ENCODE measurements at places on chromosomes 1 and 21.

DNA sequence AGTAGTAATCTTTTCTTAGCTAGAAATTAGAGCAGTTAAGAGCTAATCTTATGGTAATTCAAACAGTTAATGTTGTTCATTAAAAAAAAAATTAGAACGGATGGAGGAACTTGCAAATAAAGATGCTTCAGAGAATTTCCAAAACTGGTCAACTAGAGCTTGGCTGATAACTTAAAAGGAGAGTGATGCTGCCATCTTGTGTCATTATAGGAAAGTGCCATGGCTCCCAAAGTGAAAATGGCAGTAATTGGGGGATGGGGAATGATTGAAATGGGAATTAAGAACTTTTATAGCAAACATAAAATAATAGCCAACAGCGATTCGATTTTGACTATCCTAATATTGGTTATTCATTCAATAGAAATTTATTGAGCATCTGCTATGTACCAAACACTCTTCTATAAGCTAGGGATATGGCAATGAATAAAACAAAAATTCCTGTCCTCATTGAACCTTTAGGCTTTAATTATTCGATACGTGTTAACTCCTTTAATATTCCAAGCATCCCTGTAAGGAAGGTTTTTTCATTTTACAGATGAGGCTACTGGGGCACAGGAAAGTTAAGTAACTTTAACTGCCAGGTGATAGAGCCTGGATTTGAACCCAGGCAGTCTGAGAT is 5.7 kb upstream of the PLPP3 start:
- ATAC-seq = peak; percentile 80

DNA sequence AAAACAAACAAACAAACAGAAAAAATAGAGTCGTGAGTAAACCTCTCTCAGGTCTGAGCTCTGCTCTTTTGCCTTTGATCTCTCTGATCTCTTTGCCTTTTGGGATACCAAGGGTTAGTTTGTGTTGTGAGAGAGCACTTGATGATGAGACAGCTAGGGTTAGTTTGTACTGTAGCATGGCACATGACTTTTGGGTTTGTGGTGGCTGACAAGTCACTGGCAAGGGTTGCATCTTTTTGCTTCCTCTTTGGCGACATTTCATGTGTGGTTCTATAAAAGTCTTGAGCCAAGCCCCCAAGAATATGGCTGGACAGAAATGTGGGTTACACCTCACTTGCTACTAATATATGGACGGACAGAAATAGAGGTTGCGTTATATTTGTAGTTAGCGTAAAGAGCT is 60.5 kb downstream of the TESK2 start:
- ATAC-seq = no peak

GRCh38 chr1:143661418-143662101 is 310.2 kb downstream of the FAM72C start:
- peak; percentile 72 for ATAC-seq

DNA sequence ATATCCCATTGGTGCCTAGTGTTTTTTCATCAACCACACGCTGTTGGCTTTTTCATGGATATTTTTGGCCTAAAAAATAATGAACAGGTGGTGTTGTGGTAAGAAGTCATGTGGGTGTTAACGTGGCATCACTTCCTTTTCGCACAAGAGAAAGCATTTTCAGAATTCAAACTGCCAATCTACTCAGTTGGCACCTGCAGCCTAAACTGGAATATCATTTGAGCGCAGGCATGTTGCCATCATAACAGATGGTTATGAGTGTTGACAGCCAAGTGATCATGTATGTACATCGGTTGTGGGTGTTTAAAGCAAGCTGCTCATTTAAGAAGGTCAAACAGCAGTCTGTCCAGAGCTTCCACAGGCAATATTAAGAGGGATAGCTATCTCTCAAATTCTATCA is 1963.0 kb downstream of the NCAM2 start:
- no peak for ATAC-seq

- no peak for ATAC-seq
Measured at GRCh38 chr21:43347461-43348169, 79.3 kb downstream of the SIK1 start.

- ATAC-seq = no peak
Measured at GRCh38 chr1:54826226-54826816, 25.2 kb upstream of the TTC22 start.

DNA sequence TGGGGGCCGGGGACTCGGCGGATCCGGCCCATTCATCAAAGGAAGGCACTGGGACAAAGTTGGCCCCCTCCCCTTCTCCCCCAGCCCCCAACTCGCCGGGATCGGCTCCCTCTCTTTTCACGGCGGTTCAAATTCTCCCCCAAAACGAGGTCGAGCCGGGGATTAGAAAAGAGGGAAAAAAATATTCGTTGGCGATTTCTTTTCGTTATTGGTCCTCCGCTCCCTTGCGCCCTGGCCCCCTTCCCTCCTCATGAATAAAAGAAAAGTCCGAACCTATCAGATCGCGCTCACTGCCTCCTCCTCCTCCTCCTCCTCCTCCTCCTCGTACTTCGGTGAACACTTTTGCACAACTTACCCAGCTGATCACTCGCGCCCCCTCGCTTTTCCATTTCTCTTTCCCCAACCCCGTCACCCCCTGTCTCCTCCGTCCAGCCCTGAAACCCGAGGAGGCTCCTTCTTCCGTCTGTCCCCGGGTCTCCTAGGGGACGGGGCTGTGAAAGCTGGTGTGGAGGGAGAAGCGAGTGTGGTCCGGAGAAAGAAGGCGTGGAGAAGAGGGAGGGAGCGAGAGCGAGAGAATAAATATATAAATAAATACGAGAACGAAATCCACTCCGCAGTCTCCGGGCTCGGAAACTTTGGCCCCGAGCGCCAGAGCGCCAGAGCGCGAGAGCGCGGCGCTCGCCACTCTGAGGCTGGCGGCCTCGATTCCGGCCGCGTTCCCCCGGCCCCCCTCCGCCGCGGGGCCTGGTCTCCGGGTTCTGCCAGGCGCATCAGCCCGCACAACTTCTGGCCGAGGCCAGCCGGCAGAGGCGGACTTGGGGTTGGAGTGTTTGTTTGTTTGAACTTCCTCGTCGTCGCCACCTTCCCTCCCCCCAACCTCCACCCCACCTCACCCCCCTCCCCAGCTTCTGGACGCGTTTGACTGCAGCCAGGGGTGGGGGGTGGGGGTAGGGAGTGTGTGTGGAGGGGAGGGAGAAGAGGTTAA is at the start of gene PAX7:
TSS of gene PAX7 (plus strand) at position 336 of the 985 bp plus-strand sequence. CDS start 758 bp downstream, outside the sequence.
- no peak for ATAC-seq

DNA sequence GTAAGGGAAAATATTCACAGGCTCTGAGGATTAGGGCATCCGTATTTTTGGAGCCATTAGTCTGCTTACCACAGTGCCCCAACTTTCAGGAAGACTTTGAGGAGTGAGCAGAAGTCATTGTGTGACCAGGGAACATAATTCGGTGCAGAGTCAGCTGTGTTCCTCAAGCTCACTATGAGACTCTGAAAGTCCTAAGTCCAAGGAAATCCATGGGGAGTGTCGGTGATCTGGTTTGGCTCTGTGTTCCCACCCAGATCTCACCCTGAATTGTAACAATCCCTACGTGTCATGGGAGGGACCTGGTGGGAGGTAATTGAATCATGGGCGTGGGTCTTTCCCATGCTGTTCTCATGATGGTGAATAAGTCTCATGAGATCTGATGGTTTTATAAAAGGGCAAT is 45.9 kb upstream of the SCAF4 start:
- ATAC-seq = no peak

DNA sequence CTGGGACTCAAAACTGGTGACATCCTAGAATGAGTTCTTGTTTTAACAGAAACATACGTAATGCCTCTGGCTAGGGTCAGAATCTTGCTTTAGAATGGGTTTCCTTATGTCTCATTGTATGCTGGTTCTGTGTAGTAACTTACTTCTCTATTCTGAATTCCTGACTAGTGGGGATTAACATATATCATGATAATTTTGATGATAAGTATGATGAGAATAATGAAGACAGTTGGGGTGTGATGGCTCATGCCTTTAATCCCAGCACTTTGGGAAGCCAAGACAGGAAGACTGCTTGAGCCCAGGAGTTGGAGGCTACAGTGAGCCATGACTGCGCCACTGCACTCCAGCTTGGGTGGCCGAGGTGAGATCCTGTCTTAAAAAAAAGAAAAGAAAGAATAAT is 31.7 kb upstream of the CDC42BPA start:
- ATAC-seq = no peak

- peak; percentile 87 for ATAC-seq
Measured at GRCh38 chr1:62144238-62144831, 50.3 kb upstream of the L1TD1 start.

- peak; percentile 95 for ATAC-seq
Measured at GRCh38 chr1:163090321-163090945, 21.3 kb downstream of the RGS4 start.

DNA sequence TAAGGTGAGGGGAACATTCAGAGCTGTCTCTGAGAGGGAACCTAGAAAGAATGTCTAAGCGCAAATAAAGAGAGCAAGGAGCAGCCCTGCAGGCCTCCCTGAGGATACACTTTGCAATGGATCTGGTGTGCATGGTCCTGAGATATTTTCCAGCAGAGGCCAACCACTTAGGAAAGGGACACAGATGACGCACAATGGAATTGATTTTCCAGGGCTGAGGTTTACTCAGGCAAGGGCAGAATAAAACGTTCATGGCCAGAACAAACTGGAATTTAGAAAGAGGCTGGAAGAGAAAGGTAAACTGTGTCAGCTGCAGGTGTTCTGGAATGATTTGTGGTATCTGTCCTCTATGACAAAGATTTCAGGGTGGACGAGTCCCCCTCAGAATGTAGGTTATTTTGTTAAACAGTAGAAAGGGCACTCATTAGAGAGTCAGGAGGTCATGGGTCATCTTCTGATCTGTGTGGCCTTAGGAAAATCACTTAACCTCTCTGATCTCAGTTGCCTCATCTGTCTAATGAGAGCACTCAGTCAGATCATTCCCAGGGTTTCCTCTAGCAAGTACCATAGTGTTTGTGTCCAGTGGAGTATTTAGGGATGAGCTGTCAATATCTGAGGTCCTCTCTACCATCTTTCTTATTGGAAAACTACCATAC is 61.8 kb upstream of the PGBD5 start:
- no peak for ATAC-seq

DNA sequence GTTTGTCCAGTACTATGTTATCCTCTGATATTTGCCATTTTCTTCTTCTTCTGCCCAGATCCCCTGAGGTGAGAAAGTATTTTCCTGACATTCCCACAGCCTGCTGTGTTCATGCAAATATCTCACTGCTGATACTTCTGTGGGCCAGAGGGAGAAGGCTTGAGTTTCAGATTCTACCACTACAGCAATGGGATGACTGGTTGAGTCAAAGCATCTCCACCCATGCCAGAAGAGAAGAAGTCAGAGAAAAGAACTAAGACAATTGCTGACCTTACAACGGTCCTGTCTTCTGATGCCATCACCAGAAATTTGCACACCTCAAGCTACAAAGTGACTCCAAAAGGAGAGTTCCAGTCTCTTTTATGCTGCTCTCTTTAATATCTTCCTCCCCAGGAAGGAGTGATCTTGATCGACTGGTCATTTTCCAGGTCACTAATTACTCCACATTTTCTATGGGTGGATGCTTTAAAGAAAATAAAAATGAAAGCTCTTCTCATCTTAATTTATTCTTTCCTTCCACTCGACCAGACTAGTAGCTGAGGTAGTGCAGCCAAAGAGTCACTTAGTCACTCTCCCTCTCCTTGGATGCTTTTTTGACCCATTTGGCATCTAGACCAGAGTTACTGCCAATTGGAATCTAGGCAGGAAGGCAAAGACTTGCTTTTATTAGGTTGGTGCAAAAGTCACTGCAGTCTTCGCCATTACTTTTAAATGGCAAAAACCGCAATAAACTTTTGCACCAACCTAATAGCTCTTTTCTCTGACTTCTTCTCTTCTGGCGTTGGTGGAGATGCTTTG is 195.1 kb downstream of the PTPRC start:
- no peak for ATAC-seq

- no peak for ATAC-seq
Measured at GRCh38 chr1:17451731-17452130, 12.3 kb upstream of the RCC2 start.

- ATAC-seq = no peak
Measured at GRCh38 chr1:10399444-10399941, 629 bp downstream of the PGD start.

- ATAC-seq = peak; percentile 91
Measured at GRCh38 chr1:92934395-92935378, 26.6 kb downstream of the DIPK1A start.

- ATAC-seq = no peak
Measured at GRCh38 chr1:5944843-5945167, 47.4 kb downstream of the NPHP4 start.

GRCh38 chr21:23471877-23472276 is 2135.4 kb downstream of the MRPL39 start:
- no peak for ATAC-seq

DNA sequence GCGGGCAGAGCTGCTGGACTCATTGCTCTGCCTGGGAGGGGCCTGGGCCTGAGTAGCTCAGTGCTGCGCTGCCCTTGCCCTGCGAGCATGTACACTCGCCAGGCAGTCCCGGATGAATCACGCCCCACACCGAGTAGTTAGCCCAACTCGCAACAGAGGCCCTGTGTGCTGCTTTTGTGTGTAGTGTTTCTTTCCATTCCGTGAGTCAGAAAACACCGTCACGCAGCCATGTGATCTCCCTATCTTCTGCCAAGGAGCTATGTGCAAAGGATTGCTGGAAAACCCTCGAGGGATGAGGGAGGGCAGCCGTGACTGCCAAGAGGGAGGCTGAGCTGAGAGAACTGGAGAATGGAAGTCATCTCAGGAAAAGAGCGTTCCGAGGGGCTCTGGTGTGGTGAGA is 37.3 kb downstream of the NENF start:
- peak; percentile 87 for ATAC-seq

GRCh38 chr1:19981170-19981506 is 1.7 kb upstream of the PLA2G2A start:
- ATAC-seq = no peak

DNA sequence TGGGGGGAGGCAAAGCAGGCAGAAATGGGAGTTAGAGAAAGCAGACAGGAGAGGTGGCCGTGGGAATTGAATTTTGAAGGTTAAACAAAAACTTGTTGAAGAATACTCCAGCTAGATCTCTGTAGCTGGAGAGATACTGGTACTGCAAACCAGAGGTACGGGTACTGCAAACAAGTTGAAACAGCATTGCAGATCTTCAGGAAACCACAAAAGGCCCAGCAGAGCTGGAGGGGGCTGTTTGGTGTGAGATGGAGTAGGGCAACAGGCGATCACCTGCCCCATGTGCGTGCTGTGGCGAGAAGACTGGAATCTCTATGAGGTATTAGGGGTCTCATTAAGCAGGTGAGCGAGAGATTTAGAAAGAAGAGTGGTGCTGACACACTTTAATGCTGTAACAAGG is 77.7 kb upstream of the RGS4 start:
- no peak for ATAC-seq

- no peak for ATAC-seq
Measured at GRCh38 chr1:154304664-154305337, 16.1 kb upstream of the AQP10 start.

DNA sequence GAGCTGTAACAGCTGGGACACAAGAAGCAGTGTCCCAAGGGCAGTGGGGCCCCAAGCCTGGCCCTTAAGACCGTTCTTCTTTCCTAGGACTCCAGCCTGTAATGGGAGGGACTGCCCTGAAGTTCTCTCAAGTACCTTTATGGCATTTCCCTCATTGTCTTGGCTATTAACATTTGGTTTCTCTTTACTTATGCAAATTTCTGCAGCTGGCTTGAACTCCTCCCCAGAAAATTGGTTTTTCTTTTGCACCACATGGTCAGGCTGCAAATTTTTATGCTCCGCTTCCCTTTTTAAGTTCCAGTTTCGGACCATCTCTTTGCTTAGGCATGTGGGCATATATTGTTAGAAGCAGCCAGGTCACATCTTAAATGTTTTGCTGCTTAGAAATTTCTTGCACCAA is 3.1 kb upstream of the MROH9 start:
- ATAC-seq = no peak

- ATAC-seq = no peak
Measured at GRCh38 chr1:88552226-88552625, 131.8 kb upstream of the PKN2 start.
